Iris pigment epithelial cell (primary cell): ENCODE measurements at places on chromosomes 11 and 22.

DNA sequence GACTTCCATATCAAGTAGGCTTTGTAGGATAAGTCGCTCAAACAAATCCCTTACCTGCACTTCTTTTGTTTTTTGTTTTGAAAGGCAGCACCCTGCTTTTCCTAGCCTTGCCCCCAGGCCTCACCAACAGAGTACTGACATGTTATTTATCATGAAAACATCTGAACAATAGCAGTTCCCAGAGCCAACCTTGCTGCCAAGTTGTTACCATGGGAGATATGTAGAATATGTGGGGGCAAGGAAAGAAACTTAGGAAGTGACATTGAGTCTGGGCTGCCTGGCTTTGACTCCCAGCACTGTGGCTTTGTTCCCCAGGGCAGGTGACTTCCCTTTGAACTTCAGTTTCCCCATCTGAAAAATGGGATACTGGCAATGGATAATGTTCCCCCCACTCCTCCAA, 53.4 kb upstream of the CRYBB3 start:
- no peak for DNase-seq

DNA sequence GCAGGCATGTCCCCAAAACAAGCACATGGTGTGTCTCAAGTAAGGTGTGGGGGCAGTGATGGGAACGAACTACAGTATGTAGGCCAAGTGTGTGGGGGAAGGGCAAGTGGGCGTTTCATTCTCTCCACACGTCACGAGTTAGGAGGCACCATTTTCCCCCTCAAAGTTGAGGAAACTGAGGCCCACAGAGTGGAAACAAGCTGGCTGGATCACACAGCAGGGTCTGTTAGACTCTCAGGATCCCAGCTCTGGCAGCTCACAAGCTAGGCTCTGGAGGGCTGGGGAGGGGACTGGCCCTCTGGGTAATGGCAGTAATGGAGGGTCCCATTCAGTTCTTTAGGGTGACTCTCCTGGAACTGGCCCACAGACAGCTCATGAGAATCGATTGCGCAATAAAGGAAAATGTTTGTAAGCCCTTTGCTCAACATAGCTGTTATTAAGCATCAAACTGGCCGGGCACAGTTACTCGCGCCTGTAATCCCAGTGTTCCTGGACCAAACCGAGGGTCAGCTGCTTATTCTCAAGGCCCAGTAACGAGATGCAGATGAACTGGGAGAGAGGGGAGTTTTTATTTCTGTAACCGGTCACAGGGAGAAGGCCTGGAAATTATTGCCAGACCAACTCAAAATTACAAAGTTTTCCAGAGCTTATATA, 24.1 kb upstream of the TUB start:
- DNase-seq = peak; percentile 82

DNA sequence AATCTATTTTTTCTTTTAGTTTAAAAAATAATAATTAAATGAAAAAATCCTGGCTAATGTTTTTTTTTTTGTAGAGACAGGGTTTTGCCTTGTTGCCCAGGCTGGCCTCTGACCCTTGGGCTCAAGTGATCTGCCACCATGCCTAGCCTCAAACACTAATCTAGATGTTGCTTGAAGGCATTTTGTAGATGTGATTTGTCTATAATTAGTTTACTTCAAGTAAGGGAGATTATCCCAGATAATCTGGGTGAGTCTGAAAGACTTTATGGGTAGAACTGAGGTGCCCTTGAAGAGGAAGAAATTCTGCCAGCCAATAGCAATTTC, 38.6 kb upstream of the RBFOX2 start:
- no peak for DNase-seq

- DNase-seq = peak; percentile 63
These were observed 11.8 kb downstream of the TBC1D10A start for GRCh38 chr22:30314915-30315314.

DNA sequence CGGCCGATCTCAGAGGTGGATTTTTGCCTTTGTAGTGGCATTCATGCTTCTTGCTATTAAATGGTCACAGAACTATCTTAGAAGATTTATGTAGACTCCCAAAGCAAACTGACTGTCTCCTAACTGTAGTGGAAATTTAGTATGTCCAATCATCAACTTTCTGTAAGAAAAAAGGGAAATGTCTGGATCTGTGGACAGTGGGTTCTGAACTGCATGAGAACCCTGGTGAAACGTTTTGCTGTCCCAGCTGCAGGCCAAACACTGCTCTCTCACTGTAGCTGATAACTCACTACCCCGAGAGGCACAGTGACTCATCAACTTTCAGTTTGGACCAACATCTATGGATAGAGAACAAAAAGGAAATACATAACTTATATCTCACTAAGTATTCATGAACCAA, 387.1 kb downstream of the SOX6 start:
- peak; percentile 91 for DNase-seq

DNA sequence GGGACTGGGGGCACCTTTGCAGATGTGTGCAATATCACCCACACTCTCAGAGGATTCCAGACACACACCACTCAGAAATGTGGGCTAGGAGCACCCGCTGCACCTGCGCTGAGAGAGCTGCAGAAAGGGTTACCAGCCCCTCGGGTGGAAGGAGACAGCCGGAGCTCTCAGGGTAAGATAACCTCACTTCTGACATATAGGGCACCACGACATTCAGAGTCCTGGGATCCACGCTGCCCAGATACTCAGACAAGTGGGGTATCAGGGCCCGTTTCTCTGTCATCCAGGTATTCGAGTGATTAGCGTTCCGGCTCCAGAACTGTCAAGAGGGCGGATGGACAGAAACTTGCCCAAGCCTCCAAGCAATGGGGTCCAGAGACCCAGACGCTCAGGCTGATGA, 6.2 kb upstream of the SYT8 start:
- no peak for DNase-seq

DNA sequence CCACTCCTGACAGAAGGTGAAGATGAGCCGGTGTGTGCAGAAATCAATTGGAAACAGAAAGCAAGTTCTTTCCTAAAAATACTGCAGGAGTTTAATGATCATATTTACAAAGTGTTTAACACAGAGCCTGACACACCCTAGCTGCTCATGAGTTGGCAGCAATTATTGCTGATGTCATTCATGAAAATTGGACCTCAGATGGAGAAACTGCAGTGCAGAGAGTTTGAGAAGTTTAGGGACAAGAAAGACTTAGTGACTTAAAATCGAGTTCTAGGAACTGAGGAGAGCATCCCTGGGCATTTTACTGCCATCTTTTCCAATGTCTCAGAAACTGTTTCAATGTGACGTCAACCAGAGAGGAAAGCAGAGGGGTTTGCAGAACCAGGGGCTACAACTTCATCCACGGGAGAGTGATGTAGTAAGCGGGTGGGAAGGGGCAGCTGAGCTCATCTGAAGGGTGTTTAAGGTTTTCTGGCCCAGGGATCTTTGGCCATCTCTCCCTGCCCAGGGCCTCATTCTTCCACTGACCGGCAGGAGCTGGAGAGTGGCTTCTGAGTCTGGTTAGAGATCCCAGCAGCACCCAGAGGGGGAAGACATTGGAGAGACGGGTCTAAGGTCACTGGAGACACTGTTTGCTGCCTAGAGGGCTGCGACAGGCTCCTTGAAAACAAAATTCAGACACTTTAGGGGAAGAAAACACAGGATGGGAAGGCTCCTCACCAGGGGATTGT, 21.1 kb upstream of the IGLL5 start:
- DNase-seq = no peak

DNA sequence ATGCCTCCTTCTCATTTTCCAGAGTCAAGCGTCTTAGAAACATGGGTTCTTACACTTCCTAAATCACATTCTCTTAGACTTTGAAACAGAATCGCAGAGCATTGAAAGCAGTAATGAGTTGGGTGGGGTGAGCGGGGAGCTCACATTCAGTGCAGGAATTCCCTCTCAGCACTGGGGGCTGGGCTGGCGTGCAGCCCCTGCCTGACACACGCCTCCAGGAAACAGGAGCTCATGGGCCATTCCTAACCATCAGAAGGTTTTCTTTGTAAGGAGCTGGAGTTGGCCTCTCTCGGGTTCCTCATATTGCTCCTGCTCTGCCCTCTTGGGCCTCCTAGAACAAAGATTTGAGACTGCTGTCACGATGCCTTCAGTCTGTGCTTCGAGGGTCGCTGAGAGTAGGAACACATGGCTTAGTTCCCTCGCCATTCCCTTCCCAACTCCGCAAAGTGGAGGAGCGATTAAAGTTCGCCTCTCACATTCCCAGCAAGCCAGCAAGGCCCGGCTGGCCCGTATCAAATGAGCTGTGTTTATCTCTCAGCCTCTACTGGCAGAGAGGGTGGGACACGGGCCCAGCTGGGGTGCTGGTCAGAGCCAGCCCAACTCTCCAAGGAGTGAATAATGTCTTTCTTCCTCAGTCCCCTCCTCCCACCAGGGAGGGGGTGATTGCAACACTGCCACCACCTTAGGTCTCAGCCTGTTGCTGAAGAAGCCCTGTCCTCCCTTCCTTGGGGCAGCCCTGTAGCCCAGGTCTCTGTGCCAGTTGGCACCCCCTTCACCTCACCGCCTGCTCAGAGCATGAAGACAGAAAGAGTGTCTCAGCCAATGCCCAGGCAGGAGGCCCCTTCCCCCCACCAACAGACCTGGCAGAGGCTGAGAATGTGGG, 10.4 kb downstream of the CHRDL2 start:
- peak; percentile 36 for DNase-seq

DNA sequence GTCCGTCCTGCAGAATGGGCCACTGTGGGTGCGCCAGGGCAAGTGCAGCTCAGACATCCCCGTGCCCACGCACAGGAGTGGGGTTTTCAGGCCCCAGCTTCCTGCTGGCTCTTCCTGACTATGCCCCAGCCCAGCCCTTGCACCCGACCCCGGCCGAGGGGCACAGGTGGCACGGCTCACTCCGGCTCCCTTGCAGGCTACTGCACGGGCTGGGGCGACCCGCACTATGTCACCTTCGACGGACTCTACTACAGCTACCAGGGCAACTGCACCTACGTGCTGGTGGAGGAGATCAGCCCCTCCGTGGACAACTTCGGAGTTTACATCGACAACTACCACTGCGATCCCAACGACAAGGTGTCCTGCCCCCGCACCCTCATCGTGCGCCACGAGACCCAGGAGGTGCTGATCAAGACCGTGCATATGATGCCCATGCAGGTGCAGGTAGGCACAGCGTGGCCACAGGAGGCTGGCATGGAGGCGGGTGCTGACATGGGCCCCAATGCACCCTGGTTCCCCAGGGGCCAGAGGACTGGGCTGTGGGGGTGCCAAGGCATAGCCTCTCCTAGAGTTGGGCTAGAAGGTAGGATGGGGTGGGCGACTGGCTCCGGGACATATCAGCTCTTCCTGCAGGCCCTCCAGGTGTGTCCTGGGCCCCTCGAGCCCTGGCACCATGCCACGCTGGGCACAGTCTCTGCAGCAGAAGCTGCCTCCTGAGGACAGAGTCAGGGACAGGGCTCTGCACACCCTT, 27.7 kb downstream of the MUC2 start:
- no peak for DNase-seq

GRCh38 chr11:66346476-66347424, 679 bp downstream of the B4GAT1 start:
- DNase-seq = no peak

- DNase-seq = no peak
These were observed 212.1 kb downstream of the NAV2 start for GRCh38 chr11:19924716-19925115.

GRCh38 chr11:104946907-104947306, 21.5 kb downstream of the CASP4 start:
- peak; percentile 68 for DNase-seq

- DNase-seq = peak; percentile 64
These were observed 8.8 kb upstream of the UBASH3B start for GRCh38 chr11:122646549-122647340.

DNA sequence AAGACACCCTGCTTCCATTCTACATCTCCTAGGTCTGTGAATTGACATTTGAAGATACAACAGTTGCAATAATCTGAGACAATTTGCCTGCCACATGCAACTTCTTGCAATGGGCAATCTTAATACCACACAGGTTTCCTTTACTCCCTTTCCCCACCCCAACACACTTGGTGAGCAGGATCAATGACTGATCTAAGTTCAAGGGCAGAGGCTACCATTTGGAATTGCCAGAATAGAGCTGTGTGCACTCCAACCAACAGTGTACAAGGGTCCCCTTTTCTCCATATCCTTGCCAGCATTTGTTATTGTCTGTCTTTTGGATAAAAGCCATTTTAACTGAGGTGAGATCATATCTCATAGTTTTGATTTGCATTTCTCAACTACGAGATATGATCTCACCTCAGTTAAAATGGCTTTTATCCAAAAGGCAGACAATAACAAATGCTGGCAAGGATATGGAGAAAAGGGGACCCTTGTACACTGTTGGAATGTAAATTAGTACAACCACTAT, 2.9 kb upstream of the NNMT start:
- peak; percentile 66 for DNase-seq

DNA sequence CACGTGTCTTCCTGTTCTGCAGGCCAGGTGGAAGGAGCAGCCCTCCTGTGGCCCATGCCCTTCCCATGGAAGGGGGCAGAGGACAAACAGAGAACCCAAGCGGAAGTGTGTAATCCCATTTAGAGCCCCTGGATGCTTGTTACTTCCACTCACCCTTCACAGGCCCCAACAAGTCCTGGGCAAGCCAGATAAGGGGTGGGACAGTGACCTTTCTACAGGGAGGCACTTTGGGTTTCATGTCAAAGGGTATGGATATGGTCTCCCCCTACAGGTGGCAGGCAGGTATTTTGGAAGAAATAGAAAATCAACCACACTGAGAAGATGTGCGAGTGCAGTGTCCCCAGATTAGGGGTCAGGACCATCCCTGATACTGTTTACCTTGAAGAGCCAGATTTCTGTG, 11.4 kb downstream of the MPEG1 start:
- no peak for DNase-seq

GRCh38 chr22:24138649-24139420, 42.5 kb upstream of the SUSD2 start:
- DNase-seq = no peak

GRCh38 chr11:32050264-32050663, 40.6 kb upstream of the RCN1 start:
- DNase-seq = no peak

DNA sequence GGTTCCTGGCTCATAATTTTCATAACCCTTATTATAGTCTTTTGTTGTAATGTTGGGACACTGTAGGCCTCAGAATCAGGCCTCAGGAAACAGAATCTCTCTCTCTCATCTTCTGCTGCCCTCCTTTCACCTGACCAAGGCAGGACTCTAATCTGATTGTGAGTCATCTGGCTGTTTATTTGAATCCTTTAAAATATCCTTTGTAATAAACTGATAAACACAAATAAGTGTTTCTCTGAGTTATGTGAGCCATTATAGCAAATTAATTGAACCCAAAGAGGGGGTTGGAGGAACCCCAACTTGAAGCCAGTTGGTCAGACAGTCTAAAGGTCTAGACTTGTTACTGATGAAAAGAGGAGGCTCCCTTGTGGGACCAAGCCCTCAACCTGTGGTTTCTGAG, 30.6 kb downstream of the ACER3 start:
- peak; percentile 7 for DNase-seq

DNA sequence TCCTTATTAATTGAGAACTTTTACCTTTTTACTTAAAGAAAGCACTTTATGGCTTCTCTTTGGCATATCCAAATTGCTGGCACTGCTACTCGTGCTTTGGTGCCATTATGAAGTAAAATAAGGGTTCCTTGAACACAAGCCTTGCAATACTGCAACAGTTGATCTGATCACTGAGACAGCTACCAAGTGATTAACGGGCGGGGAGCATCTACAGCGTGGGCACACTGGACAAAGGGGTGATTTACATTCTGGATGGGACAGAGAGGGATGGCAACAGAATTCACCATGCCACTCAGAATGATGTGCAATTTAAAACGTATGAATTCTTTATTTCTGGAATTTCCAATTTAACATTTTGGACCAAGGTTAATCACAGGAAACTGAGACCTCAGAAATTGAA, 7.7 kb downstream of the CHRDL2 start:
- DNase-seq = no peak
